ENCODE measurements at places on chromosomes 6 and 20. TPM values are rescaled to one million over a fixed set of nuclear protein-coding genes. Genes with fewer than 3 reads are reported as not detected.

- no peak for DNase-seq
- peaks cover 6% of the 10 kb centered on the region for H3K4me1 ChIP-seq
- H3K27me3 ChIP-seq: no peaks in the 10 kb centered on the region
- peaks cover 8% of the 10 kb centered on the region for H3K36me3 ChIP-seq
- H3K4me3 ChIP-seq: no peak overlapping the region
- peak overlapping the region; percentile 80 for H3K27ac ChIP-seq
These were observed 20.6 kb downstream of the RMND1 start for GRCh38 chr6:151431337-151431736.

DNA sequence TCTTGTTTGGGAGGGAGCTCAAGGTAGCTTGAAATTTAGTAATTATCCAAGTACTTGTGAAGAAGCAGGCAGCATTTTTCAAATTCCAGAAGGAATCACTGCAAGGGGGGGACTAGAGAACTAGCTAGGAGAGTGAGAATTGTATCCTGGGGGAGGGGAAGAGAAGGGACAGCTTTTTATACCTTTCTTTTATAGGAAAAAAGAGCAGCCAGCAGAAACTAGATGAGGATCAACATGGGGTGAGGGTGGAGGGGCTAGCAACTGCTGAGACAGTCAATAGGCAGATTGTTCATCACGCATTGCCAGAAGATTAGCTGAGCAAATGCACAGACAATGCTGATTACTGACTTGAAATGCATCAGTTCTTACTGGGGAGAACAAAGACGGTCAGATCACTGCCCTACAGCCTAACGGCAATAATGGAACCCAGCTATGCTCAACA lies 514.3 kb upstream of the CITED2 start:
- no peak overlapping the region for H3K27ac ChIP-seq
- no peak overlapping the region for H3K4me3 ChIP-seq
- H3K36me3 ChIP-seq: no peaks in the 10 kb centered on the region
- no peak for DNase-seq
- no peaks in the 10 kb centered on the region for H3K4me1 ChIP-seq

DNA sequence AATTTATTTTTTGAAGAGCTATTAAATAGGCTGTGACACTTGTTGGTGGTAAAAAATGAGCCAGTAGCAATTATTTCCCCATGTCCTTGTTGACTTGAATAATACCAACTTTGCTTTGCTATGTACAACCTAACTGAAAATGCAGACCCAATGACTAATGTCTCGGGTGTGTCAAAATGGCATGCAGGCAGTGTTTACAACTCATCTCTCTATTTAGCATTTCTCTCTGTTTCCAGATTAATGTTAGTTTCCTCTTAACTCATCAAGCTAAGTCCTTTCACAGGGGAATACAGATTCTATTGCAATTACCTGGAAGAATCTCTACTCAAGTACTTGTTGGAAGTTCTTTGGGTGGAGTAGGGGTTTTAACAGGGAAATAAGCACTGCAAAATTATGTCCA lies 504.4 kb downstream of the BCKDHB start:
- H3K27me3 ChIP-seq: peaks cover 5% of the 10 kb centered on the region
- H3K4me1 ChIP-seq: no peaks in the 10 kb centered on the region
- no peak overlapping the region for H3K4me3 ChIP-seq
- no peak overlapping the region for H3K27ac ChIP-seq
- no peak for DNase-seq
- no peaks in the 10 kb centered on the region for H3K36me3 ChIP-seq

FOXA2 gene
- total RNA-seq: not detected

Measured in T-helper 17 cell (primary cell).